NCI-H146 (cell line): ENCODE measurements at places on chromosomes 6 and 20.

GRCh38 chr6:2086326-2086965, 159.0 kb downstream of the GMDS start:
- DNase-seq = no peak

GRCh38 chr6:161834426-161834825, 560.6 kb upstream of the AGPAT4 start:
- no peak for DNase-seq

DNA sequence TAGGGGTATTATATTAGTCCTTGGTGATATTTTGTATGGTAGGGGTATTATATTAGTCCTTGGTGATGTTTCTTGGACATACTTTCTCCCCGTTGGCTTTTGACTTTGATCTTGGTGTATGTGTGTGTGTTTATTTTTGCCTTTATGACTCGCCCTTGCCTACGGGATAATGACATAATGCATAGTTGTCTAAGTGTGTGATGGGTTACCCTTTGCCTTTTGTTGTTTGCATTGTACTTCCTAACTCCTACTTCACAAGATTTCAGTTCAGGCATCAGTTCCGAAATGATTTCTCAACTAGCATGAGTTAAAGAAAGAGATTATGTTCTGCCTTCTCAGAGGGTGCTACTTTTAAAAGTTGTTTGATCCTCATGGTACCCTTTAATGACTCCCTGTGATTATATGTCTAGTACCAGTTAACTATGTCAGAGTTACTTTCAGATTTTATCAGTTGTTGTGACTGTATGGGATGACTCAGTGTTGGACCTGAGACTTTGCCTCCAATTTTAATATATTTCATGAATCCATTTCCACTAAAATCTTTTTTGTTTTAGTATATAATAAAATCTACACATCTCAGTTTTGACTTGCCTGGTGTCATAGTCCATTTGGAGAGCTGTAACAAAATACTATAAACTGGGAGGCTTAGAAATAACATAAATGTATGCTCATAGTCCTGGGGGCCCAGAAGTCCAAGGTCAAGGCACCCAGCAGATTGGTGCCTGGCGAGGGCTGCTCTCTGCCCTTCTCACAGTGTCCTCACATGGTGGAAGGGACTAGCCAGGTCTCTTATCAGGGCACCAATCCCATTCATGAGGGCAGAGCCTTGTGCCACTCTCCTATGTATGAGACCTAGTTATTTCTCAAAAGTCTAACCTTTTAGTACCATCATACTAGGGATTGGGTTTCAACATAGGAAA, 34.1 kb downstream of the CDYL start:
- no peak for DNase-seq

DNA sequence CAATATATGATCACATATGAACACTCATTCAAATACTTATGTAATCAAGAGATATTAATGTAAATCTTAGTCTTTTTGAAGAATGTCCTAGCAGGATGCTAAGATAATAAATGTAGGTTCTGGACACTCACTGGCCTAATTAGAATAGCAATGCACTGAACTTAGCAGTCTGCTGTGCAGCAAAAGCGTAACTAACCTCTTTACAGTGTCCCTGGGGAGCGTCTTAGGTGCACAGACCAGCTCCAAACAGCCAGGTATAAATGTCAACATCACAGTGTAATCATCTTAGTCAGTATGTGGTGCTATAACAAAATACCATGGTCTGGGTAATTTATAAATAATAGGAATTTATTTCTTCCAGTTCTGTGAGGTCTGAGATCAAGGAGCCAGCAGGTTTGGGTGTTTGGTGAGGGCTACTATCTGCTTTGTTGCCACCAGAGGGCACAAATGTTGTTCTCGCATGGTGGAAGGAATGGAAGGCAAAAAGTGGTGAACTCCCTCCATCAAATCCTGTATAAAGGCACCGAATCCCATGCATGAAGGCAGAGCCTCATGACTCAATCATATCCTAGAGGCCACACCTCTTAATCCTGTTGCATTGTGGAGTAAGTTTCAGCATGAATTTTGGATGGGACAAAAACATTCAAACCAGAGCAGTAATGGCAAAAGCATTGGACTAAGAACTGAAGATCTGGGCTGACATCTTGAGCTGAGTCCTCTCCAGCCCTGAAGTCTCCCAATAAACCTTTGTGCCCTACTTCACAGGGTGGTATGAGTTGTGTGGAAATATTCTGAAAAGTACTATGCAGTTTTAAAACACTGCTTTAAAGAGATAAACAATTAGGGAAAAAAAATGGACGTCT, 41.8 kb upstream of the FOXO3 start:
- DNase-seq = peak; percentile 2

- DNase-seq = no peak
Measured at GRCh38 chr6:19087296-19087695, 700.1 kb downstream of the RNF144B start.
